HTR-8/SVneo (cell line): ENCODE measurements at places on chromosomes 7 and 10.
A peak's percentile ranks its signal among the peaks of the same experiment; 100 is the strongest.

DNA sequence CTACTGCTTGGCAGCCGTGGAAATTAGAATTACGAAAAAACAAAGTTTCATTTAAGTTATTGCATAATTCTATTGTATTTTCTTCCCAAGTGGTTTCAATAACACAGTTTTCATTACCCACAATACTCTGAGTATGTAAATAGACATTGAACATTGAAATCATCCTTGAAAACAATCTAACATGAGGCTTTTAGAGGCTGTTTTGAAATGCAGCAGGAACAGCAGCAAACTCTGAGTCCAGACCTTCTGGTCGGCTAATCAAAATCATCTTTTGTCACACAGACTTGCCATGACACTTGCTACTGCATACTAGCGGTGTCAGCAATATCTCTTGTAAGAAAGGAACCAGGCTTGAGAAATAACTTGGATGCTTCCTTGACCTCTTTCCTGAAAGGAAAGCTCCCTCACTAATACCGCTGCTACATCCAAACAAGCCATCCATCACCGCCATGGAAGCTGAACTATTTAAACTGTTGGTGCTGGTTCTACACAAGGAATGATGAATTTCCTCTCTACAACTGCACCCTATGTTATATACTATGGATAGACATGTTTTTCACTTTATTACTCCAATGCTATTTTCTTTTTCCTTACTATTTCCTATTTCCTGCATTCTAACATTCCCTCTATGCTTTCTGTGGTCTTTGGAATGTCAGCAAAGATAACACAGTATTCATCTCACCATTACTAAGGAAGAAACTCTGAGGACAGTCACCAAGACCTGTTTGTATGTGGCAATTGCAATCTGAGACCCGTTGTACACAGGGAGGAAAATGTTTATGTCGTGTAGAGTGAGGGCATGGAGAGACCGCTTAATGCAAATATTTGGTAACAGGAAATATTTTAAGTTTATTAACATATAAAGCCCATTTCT is 130.8 kb downstream of the ITGA8 start:
- no peak for DNase-seq

- DNase-seq, result no peak
These were observed 17.1 kb upstream of the SLC13A1 start for GRCh38 chr7:123216825-123217224.

DNA sequence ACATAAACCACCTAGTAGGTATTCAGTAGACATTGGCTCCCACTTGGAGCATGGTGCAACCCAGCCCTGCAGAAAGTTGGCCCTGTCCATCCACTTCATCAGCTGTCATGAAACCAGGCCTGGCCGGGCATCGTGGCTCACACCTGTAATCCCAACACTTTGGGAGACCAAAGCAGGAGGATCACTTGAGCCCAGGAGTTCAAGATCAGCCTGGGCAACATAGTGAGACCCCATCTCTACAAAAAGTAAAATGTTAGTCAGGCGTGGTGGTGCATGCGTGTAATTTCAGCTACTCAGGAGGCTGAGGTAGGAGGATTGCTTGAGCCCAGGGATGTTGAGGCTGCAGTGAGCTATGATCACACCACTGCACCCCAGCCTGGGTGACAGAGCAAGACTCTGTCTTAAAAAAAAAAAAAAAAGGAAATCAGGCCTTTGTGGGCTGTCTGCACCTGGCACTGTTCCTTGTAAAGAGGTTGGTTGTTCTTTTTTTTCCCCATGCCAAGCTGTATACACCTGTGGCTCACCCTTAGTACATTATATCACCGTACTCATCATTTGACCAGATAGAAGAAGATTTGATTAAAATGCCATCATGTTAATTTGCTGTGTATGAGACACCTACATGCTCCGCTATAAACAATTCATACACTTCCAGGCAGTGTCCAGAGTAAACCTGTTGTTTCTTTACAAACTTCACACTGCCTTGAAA is 45.4 kb upstream of the GRID1 start:
- no peak for DNase-seq

DNA sequence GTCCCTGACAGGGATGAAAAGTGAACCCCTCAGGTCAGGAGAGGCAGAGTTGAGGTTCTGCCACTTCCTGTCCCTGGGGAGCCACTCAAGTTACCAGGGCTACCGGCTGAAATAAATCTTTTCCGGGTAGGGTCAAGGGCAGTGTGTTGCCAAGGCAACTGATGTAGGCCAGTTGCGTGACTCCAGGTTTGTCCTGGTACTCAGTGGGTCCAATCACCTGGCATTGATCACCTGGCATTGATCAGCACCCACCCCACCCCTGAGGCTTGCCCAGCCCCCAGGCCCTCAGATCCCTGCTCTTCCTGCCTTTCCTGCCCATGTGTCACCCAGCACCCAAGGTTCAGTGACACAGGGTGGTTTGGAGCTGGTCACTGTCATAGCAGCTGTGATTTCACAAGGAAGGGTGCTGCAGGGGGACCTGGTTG is 5.9 kb downstream of the SAP25 start:
- DNase-seq, result no peak

- DNase-seq, result no peak
These were observed 16.5 kb downstream of the CREB3L2 start for GRCh38 chr7:137985253-137985896.

- DNase-seq, result no peak
These were observed 239.1 kb downstream of the KCNMA1 start for GRCh38 chr10:77398558-77398957.

DNA sequence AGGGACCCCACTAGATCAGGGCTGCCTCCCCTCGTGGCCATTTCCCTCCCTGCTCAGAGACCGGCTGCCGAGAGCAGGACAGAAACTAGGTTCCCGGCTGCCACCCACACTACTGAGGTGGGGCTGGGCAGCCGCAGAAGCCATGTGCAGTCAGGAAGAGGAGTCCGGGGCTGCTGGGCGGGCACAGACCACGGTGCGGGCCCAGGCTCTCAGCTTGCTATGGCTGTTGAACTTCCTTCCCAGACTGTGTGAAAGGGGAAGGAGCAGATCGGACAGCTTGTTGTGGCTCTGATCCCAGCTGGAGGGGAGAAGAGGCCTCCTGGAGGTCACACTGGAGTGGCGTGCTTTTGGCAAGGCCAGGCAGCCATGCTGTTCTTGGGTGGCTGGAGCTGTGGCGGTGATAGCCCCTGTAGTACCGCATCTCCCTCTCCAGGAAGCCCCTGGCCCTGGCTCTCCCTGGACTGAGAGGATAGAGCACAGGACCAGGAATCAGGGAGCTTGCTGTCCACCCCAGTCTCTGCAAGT is 56.8 kb downstream of the HK1 start:
- DNase-seq, result no peak

DNA sequence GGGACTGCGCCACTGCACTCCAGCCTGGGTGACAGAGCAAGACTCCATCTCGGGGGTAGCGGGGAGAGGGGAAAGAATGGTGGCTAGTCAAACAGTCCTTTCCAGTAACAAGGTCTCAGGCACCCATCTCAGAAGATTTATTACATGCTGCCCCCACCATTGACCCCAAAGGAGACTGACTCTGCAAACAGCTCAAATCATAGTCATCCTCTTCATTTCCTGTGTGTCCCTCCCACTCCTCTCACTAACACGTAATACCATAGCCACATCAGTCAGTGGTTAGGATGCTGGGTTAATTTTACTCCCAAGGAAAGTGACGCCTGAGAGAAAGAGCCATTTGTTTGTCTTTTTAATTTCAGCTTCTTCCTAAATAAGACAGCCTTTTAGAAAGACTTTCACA is 56.6 kb upstream of the BET1 start:
- DNase-seq, result peak; percentile 10

DNA sequence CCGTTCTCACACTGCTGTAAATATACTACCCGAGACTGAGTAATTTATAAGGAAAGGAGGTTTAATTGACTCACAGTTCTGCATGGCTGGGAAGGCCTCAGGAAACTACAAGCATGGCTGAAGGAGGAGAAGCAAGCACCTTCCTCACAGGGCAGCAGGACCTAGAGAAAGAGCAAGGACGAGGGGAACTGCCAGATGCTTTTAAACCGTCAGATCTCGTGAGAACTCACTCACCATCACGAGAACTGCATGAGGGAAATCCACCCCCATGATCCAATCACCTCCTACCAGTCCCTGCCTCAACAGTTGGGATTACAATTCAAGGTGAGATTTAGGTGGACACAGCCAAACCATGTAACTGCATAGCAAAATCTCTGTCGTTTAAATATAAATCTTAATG is at the start of gene EBLN1:
Gene EBLN1 (minus strand): TSS at position 174 of the 400 bp plus-strand sequence. CDS start 8,032 bp downstream, outside the sequence.
- DNase-seq, result no peak
